MCF 10A (cell line): ENCODE measurements at places on chromosomes 11 and 22. TPM values are rescaled to one million over a fixed set of nuclear protein-coding genes. Genes with fewer than 3 reads are reported as not detected.

Gene TMEM132A
- total RNA-seq: 20.5 and 22.5 TPM in 2 replicates

Gene C11orf86
- total RNA-seq: not detected in 2 replicates

- no peaks in the 10 kb centered on the region for H3K27me3 ChIP-seq
- peaks cover 14% of the 10 kb centered on the region for H3K4me1 ChIP-seq
- peak; percentile 19 for DNase-seq
- H3K4me3 ChIP-seq: no peak overlapping the region
- no peaks in the 10 kb centered on the region for H3K36me3 ChIP-seq
- H3K27ac ChIP-seq: no peak overlapping the region
Measured at GRCh38 chr11:74701351-74701750, 29.9 kb downstream of the CHRDL2 start.

DNA sequence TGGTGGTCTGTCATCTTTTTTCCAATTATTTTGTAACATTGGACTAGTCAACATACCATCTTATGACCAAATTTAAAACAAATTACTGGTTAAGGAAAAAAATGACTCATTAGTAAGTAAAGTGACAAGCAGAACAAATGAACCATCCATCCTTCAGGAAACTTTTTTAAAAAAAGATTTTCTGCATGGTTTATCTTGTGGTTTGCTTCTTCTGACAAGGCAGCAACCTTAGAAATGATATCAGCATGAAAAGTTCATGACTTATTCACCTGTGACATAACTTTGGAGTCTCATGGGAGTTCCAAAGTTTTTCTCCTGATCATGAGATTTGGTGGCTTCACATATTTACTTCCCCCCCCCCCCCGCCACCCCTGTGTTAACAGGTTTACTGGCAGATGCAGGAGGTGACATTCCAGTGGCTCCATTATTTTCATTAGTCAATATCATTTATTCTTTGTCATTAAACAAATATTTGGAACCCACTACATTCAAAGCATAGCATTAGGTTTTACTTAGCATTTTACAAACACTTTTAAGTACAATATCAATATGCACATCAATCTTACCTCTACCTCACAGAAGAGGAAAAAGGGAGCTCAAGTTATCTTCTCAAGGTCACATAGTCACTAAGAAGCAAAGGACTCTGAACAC, 40.7 kb downstream of the DCUN1D5 start:
- no peaks in the 10 kb centered on the region for H3K4me1 ChIP-seq
- H3K27ac ChIP-seq: no peak overlapping the region
- no peak overlapping the region for H3K4me3 ChIP-seq
- DNase-seq: no peak
- no peaks in the 10 kb centered on the region for H3K27me3 ChIP-seq

DNA sequence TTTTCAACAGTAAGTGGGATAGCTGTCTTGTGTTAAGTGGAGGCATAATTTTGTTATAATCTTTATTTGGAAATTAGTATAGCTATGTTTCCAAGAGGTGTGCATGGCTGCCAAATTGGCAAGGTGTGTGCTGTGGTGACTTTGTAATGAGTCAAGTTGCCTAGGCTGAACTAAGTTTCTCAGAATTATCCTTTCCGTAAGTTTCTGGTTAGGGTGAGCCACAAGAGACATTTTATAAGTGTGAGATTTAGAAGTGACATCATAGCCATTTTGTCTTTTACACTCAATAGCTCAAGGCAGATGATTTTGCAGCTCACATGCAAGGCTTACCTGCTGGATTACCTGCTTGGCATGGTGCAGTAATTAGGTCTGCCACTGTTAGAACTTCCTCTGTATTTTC, 90.3 kb downstream of the C11orf87 start:
- H3K36me3 ChIP-seq: no peaks in the 10 kb centered on the region
- peaks cover 18% of the 10 kb centered on the region for H3K4me1 ChIP-seq
- no peak overlapping the region for H3K27ac ChIP-seq
- H3K27me3 ChIP-seq: no peaks in the 10 kb centered on the region
- DNase-seq: peak; percentile 13

DNA sequence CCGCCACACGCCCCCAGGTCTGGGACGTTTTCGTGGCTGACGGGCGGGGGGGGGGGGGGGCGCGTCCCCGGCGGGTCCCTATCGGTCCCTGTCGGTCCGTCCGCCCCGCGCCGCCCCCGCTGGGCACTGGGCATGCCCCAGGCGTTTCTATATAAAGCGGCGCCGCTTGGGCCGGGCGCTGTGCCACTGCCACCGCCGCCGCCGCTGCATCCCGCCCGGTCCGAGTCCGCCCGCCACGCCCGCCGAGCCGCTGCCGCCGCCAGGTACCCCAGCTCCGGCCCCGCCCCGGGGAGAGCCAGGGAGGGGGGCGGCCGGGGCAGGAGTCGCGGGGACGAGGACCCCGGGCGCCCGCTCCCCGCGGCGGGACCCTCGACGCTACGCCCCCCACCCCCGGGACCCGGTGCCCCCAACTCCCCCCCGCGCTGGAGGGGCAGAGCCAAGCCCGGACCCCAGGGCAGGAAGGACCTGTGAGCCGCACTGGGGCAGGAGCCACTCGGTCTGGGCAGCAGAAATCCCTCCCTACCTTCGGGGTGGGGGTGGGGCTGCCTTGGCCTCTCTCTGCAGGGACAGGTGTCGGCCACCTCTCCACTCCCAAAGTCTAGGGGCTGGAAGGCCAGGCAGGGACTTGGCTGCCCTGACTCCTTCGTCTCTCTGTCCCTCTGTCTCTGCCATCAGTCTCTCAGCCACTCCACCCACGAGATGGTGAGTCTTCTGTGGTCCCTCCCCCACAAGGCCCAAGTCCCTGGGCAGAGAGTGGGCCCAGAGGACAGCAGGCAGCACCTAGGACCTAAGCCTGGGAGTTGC, at the start of gene CARNS1:
TSS of gene CARNS1 (plus strand) at position 178 of the 804 bp plus-strand sequence. CDS start at position 700, 522 bp downstream.
- no peaks in the 10 kb centered on the region for H3K27me3 ChIP-seq
- no peak for DNase-seq
- peaks cover 5% of the 10 kb centered on the region for H3K36me3 ChIP-seq
- H3K4me1 ChIP-seq: peaks cover 8% of the 10 kb centered on the region

DNA sequence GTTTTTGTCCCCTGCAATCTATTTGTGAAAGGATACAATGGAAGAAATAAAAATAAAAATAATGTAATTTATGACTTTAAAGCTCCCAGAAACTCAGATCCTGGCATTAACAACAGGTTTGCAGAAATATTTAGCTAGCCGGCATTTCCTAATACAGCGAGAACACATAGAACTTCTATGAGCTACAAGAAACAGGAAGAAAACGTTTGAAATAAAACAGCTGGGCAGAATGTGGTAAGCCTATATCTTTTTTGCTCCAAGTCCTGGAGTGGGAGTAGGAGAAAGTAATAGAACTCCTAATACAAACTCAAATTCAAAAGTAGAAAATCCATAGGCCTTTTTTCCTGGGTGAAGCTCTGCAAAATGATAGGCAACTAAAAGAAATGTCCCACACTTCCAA, 29.6 kb upstream of the FIBIN start:
- H3K36me3 ChIP-seq: no peaks in the 10 kb centered on the region
- no peak for DNase-seq
- H3K27me3 ChIP-seq: no peaks in the 10 kb centered on the region
- H3K27ac ChIP-seq: no peak overlapping the region
- H3K4me1 ChIP-seq: no peaks in the 10 kb centered on the region

DNA sequence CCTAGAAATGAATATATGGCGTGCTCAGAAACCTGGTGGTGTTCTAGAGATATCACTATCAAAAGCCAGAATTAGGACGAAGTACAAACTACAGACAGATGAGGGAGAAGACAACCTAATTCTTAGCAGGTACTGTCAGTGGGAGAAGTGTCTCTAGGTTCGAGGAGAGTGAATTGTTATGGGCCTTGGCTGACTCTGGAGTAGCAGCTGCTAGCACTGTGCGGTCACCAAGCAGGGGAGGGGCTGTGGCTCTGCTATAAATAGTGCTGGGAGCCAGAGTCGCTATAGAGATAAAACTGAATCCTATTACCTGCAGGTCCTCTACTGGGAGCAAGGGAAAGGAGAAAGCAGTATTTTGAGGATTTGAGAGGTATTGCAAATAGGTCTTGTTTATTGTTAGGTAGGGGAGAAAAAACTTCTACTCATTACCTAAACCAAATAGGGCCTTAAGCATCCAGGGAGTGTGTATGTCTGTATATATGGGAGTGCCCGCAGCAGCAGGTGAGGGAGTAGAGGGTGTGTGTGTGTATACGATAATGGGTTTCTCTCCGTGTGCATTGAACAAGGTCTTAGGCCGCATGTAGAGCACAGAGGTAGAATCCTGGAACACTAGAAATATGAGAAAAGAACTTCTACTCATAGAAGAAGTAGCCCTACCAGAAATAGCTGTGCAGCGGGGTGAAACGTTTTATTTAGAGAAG, 2.2 kb downstream of the MADD start:
- no peaks in the 10 kb centered on the region for H3K27me3 ChIP-seq
- peaks cover 16% of the 10 kb centered on the region for H3K4me1 ChIP-seq
- H3K36me3 ChIP-seq: peaks cover 25% of the 10 kb centered on the region
- no peak for DNase-seq
- H3K4me3 ChIP-seq: no peak overlapping the region
- peak overlapping the region; percentile 50 for H3K27ac ChIP-seq

GRCh38 chr22:39381009-39381755, 18.4 kb upstream of the TAB1 start:
- no peak overlapping the region for H3K27ac ChIP-seq
- H3K4me1 ChIP-seq: no peaks in the 10 kb centered on the region
- no peaks in the 10 kb centered on the region for H3K27me3 ChIP-seq
- H3K4me3 ChIP-seq: no peak overlapping the region

- peaks cover 37% of the 10 kb centered on the region for H3K36me3 ChIP-seq
- no peak overlapping the region for H3K4me3 ChIP-seq
- peaks cover 7% of the 10 kb centered on the region for H3K4me1 ChIP-seq
- DNase-seq: peak; percentile 75
- H3K27ac ChIP-seq: no peak overlapping the region
Measured at GRCh38 chr11:94183886-94184264, 55.2 kb downstream of the PANX1 start.

- no peak overlapping the region for H3K4me3 ChIP-seq
- no peak for DNase-seq
- peaks cover 12% of the 10 kb centered on the region for H3K27me3 ChIP-seq
- no peaks in the 10 kb centered on the region for H3K36me3 ChIP-seq
Measured at GRCh38 chr22:29184849-29185490, 20.7 kb upstream of the EMID1 start.

DNA sequence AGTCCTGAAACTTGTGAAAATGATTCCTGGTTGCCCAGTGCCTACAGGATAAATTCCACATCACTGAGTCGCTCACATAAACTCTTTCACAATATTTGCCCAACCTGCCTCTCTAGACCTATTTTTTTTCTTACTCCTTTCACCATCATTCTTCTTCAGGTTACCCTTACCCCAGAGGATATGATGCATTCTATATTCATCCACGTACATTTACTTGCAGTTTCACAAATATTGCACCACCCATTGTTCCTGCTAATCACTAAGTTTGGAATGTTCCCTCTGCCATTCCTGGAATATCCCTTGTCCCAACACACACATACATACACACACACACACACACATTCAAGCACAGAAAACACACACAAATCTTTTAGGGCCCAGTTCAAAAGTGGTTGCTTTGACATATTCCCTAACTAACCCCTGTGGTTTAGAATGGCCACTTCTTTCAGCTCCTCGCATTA, 379.5 kb downstream of the ETS1 start:
- H3K27ac ChIP-seq: peak overlapping the region; percentile 90
- H3K4me1 ChIP-seq: peaks cover 34% of the 10 kb centered on the region
- H3K4me3 ChIP-seq: peak overlapping the region; percentile 31
- no peaks in the 10 kb centered on the region for H3K36me3 ChIP-seq

GRCh38 chr11:114219559-114220349, 76.4 kb upstream of the NNMT start:
- peaks cover 67% of the 10 kb centered on the region for H3K4me1 ChIP-seq
- peak; percentile 73 for DNase-seq
- H3K36me3 ChIP-seq: no peaks in the 10 kb centered on the region
- peak overlapping the region; percentile 57 for H3K27ac ChIP-seq
- no peaks in the 10 kb centered on the region for H3K27me3 ChIP-seq

- H3K36me3 ChIP-seq: no peaks in the 10 kb centered on the region
- no peaks in the 10 kb centered on the region for H3K27me3 ChIP-seq
- no peak overlapping the region for H3K4me3 ChIP-seq
Measured at GRCh38 chr11:27296497-27296896, 66.5 kb downstream of the CCDC34 start.
